ENCODE measurements at places on chromosomes 16 and 17.

GRCh38 chr17:70804161-70804560 lies 634.8 kb downstream of the KCNJ2 start:
- DNase-seq, result no peak

DNA sequence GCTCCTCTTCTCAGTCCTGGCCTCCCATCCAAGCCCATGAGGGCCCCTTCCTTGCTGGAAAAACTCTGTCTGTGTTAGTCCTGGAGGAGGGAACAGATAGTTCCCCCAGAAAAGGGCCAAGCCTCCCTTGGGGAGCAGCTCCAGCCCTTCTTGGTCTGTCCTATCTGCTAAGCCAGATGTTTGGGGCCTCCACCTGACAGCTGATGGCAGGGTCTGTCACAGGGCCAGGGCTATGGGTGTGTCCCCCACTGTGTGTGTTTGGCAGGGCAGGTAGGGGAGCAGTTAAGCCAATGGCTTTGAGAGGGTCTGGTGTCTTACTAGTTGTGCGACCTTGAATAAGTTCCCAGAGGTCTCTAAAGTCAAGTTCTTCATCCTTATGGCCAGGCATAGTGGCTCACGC lies 13.6 kb upstream of the SLC4A1 start:
- no peak for DNase-seq

DNA sequence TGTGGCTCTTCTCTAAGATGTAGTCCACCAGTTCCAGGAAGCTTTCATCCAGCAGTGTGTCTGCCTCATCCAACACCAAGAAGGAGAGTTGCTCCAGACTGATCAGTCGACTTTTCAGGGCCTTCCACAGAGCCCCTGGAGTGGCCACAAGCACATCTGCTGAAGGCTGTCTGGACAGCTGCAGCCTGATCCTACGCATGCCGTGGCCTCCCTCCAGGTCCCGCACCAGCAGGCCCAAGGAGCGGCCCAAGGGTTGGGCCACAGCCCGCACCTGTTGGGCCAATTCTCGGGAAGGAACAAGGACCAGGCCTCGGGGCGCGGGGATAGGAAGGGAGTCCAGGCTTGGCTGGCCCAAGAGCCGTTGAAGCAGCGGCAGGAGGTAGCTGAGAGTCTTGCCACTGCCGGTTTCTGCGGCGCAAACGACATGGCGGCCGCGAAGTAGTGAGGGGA lies 729 bp downstream of the DDX28 start:
- no peak for DNase-seq

DNA sequence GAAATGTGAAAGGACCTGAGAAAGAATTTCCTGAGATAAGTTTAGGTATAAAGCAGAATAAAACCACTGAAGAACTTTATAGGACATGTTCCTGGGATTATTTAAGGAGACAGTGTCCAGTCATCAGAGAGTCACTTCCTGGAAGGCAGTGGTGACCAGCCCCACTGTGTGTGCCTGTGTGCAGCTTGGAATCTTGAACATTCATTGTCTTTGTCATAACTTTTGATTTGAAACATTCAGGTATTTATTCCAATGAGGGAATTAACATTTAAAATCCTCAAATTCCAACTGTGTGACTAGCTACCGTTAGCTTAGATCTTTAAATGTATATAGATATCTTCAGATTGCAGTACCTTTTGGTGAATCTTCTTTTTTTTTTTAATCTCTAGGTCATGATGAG lies 61.7 kb upstream of the MRC2 start:
- DNase-seq, result no peak

GRCh38 chr17:59388069-59388556 lies 56.7 kb downstream of the YPEL2 start:
- no peak for DNase-seq

GRCh38 chr17:67655478-67656148 lies 62.1 kb upstream of the NOL11 start:
- DNase-seq, result no peak

DNA sequence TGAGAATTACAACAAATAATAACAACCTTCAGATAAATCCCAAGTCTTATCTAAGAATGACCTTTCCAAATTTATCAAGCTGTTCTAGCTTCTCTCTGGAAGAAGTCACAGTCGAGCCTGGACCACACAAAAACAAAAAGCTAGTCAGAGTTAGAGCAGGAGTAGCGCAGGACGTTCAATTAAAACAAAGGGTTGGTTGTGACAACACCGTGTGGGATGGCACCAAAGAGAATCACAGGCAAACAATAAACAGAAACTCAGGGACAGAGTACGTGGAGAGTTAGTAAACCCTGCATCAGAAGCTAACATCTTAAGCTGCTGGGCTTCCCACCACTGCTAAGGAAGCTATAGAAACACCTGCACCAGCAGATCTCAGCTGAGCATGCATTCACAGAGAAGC lies 23.8 kb downstream of the ARHGAP17 start:
- no peak for DNase-seq

GRCh38 chr17:65559804-65560627 lies 1.4 kb downstream of the AXIN2 start:
- DNase-seq, result no peak

DNA sequence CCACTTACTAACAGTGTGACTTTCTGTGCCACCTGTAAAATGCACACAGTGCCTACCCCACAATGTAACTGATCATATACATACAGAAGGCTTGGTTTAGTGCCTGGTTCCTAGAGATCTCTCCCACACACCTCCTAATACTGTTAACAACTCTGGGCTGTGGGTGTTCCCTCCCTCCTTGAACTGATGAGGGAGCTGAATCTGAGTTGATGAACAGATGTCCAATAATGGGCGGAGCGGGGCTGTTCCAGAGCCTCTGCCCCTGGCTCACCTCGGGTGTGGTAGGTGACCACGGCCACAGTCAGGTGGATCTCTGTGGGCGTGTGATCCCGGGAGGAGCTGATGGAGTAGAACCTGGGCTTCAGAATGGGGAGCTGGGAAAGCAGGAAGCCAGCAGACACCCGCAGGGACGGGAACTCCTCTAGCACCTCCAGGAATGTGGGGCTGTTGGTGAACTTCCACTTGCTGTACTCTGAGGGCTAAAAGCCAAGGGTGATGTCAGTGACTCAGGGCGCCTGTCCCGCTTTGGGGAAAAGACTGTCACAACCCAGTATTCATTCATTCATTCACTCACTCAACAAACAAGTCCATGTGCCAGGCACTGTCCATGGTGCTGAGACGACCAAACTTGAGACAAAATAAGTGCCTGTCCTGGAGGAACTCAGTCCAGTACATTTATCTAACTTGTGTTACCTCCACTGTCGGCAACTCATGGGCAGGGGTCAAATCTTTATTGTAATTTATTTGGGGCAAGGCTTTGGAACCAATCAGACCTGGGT lies 37.6 kb downstream of the NOS2 start:
- no peak for DNase-seq

DNA sequence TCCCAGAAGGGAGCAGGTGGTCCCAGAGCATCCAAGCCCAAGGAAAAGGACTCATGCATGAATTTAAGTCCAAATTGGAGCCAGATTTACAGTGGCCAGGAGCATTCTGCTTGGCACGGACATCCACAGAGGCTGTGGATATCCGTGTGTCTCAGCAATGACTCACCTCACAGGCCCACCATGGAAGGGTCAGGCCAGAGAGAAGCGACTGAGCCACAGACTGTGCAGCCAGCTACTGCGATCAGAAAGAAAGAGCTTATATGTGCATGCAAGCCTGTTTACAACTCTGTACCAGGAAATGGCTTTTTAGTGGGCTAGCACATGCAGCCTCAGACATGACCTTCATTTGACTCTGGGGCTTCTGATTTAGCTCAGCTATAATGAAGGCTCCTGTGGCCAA lies 231.0 kb downstream of the C16orf95 start:
- DNase-seq, result no peak

- no peak for DNase-seq
Measured at GRCh38 chr16:9898555-9898954, 283.7 kb downstream of the GRIN2A start.

DNA sequence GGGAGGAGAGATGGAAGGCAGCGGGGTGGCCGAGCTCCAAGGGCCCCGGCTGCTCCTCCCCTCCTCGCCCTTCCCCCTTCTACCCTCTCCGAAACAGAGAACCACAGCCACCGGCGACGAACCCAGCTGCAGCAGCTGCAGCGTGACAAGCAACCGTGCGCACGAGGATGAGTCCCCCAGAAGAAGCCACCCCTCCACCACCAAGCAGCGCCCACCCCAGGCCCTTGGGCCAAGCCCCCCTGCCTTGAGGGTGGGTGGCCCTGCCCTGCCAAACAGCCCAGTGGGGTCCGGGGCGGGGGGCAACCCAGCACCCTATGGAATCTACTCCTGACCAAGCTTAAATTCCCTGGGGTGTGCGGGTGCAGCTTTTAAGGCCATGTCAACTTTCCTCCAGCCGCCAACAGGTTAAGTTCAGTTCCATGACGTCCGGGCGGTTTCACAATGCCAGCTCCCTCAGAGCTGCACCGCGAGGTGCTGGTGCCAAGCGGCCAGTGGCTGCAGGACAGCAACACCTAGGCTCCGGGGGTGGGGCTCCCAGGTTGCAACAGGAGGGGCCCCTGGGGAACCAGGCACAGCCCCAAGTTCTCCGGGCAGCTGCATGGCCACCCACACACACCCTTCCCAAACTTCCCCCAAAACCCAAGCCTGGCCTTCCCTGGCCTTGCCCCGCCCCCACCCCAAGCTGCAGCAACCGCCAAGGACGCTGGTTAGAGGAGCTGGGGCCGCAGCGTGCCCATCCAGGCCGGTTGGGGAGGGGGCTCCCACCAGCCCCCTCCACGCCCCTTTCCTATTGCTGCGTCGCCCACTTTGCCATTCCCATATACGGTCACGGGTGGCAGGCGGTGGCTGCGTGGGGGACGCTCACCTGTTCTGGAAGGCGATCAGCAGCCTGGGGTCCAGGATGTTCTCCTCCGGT lies 2.0 kb downstream of the CBX4 start:
- DNase-seq, result peak; percentile 36

DNA sequence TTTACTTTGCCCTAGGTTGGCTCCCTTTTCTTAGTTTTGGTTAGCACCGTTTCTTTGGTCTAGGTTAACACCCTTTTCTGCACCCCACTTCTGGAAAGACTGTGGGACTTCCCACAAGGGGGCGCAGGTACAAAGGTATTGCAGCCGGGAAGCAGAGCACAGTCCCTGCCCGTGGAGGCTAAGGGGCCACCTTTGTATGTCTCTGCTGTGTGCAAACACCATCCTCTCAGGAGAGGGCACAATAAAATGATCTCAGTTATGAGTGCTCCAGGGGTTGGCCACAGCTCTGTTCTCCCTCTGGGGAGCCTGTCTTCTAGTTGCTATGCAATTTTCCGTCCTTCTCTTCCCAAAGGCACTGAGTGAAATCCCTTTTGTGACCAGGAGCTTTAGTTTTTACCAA lies 28.4 kb upstream of the TMC5 start:
- peak; percentile 5 for DNase-seq

- no peak for DNase-seq
Measured at GRCh38 chr17:57570724-57571344, 174.3 kb downstream of the CCDC182 start.

- no peak for DNase-seq
Measured at GRCh38 chr17:40819528-40820125, 2.8 kb downstream of the KRT10 start.

GRCh38 chr16:86495756-86496261 lies 14.5 kb upstream of the FOXF1 start:
- DNase-seq, result no peak

GRCh38 chr16:73143002-73143401 lies 95.1 kb upstream of the ZFHX3 start:
- DNase-seq, result no peak

DNA sequence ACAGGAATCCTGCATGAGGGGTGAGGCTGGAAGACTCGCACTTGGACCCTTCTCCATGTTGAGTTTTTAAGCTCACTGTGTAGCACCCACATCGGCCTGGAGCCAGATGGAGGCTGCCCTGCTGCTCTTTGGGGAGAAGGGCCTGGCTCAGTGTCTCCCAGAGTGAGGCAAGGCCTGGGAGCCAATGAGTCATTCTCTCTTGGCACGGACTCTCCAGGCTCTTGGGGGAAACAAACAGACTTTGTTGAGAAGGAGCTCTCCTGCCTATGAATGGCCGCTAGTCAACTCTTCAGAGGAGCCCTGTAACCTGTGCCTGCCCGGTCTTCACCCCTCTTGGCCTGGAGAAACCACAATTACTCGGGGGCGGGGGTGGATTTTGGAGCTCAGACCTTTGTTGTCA lies 50.8 kb upstream of the MAF start:
- no peak for DNase-seq

DNA sequence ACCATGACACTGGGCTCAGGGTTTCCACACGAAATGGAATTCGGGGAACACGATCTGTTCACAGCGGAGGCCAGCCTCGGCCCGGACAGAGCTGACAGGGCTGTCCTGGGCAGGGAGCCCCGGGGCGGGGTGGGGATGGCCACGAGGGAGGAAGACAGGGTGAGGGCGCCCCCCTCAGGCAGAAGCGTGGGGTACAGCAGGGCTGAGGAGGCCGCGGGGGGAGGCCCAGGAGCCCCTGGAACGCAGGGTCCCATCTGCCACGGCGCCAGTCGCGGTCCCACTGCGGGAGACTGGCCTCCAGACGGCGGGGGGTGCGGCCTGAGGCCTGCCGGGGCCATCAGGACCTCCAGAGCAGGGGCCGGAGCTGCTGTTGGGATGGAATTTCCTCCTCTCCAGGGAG lies 75.9 kb downstream of the LMF1 start:
- DNase-seq, result no peak

DNA sequence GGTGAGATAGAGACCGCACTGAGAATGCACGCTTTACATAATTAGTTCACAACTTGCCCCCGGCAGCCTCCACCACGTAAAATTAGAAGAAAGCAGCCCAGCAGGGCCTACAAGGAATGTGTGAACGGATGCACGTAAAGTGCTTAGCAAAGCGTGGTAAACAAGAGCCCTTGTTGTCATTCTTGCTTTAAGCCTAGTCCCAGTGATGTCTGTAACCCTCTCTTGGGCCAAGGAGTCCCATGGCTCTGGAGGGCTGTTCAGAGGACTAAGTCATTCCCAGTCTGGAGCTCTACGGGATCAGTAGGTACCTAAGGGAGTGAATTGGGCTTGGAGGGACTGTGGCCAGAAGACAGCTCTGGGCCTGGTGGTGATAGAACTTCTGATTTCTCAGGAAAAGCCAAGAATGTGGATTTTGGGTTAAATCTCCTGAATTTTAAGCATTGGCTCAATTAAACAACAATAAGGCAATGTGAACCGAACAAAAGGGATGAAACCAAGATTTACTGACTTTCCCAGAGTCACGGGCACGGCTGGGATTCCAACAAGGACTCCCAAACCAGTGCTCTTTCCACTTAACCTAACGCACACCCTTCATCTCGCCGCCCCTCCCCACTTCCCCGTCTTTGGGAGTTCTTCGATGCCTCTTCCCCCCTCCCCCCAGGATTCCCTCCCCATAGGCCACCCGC lies 775 bp upstream of the CHP2 start:
- DNase-seq, result no peak

Measured in activated gamma-delta T cell treated with Interleukin-2 at 50 U/mL for 16 hours (primary cell).